ENCODE measurements at places on chromosomes 1 and 21.
A peak's percentile ranks its signal among the peaks of the same experiment; 100 is the strongest.

DNA sequence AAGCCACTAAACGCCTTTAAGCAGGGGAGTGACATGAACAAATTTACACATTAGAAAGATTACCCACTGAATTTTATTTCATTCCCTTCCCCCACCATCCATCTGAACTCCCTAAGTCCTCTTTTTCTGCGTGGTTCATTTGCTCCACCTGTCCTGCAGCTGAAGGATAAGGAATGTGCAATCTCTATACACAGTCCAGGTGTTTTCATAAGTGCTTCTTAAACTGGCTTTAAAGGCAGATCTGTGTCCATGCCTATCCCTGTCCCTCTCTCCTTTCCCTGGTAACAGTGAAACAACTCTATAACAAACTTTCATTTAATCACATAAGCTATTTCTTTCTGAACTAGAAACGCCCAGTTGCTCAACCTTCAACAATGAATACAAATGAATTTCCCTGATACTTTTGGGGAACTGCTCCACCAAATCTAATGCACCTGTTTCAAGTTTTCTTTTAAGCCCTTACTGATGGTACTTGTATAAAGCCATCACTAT lies 8.4 kb downstream of the GSTM3 start:
- no peak for DNase-seq

GRCh38 chr1:245173446-245174211 lies 18.8 kb downstream of the KIF26B start:
- DNase-seq: peak; percentile 54

DNA sequence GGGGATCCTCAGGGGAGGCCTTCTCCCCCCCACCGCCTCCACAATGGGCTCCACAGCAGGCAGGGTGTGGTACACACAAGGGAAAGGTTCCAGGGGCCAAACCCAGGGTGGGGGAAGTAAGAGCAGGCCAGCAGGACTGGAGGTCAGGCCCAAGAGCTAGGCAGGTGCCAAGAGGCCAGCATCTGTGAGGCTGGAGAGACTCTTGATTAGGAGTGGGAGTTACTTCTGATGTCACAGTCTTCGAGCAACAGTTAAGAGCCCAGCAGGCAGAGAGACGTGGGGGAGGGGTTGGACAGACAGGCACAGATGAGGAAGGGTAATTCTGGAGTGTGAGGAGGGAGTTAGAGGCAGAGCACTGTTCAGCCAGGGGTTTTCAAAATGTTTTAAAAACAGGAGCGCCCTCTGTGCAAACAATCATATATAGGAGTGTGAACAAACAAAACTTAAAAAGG lies 55.8 kb downstream of the SLC9A1 start:
- DNase-seq: no peak

DNA sequence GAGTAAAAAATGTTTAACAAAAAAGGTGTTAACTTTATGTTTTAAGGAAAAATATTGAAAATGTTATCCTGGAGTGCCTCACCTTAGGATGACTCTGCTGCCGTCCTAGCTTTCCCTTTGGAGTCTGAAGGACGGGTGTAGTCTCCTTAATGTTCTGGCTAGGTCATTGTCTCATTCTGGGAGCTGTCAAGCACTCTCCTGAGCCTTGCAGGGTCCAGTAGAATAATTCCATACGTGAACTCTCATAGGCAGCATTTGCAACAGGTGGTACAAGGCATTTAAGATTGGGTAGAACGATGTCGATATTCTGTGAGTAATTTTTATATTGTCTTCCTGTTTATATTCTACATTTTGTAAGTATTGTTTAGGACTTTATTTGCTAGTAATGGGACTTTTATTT lies 283.6 kb upstream of the C1orf105 start:
- DNase-seq: no peak

DNA sequence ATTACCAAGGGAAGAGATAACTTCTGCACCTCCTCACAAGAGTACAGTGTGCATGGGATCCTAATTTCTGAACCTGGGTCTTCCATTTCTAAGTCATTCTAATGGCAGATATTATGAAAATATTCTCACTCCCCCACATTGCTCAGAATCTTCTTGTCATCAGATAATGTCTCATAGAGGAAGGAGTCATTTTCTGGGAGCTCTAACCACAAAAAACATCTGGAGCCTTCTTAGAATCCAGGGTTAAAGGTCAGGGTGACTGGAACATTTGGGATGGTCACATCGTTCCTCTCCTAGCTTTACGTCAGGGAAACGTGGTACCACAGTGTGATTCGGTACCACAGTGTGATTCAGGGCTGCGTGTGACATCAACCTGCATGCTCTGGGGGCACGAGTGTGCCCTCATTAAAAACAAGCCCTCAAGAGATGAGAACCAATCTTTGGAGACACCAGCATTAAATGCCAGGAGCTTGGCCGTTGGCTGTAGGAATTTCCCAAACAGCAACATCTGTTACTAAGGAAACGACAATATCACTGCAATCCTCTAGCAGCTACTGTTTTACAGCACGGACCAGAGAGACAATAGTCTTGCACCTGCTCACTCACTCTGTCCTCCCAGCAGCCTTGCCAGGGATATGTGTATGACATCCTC lies 179.1 kb downstream of the PSMG1 start:
- DNase-seq: no peak
